Fibroblast of gingiva (primary cell): ENCODE measurements at places on chromosomes 6 and 20.

DNA sequence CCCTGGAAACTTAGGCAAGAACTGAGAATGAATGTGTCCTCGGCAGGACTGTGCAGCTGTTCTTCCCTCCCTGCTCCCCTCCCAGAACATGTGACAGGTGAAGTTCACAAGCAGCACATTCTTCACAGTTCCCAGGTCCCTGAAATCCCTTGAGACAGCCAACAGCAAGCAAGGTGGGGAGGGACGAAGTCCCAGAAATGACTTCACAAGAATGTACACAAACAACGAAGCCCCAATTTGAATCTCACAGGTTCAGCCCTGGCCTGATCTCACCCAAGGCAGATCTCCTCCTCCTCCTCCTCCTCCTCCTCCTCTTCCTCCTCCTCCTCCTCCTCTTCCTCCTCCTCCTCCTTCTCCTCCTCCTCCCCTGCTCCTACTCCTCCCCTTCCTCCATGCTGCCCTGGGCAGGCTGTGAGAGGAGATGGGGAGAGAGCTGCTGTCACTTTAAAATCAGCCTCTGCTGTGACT, 32.4 kb downstream of the WRNIP1 start:
- DNase-seq = no peak

- DNase-seq = no peak
Observed at GRCh38 chr20:57656821-57657534, 36.8 kb upstream of the ZBP1 start.

GRCh38 chr6:75091467-75092190, 114.2 kb downstream of the COL12A1 start:
- no peak for DNase-seq

DNA sequence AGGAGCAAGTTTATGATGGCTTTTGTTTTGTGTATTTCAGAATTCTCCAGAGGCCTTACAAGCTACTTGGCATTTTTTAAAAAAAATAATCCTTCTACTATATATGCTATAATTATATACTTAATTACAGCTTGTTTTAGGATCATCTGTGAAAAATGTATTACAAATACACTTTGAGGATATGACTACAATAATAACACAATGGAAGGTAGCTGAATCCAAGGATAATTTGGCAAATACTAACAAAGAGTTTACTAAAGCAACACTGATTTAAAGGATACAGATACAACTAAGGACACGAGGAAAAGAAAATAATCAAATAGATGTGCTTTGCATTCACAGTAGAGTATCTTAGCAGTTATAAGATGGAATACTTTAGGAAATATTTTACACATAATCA, 381.9 kb upstream of the CITED2 start:
- no peak for DNase-seq

DNA sequence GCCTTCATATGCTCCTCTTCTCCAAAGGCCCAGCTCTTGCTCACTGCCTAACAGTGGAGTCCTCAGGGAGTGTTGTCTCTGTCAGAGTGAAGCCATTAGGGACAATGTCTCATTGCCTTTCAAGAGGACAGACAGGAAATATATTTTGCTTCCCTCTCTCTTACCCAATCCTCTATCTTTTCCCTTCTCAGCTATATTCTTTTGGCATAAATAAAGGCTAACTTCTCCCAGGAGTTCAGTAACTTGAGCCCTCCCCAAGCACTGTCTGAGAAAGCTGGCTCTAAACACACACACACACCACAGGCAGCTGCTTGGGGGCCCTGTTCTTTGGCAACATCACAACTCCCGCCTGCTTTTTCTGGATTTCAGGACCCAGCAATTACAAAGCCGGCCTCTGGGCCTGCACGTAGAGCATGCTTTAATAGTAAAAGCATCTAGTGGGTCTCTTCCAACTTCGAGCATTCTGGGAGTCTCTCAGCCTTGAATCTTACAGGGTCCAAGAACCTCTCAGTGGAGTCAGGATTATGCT, 34.7 kb upstream of the LAMA4 start:
- DNase-seq = peak; percentile 98

DNA sequence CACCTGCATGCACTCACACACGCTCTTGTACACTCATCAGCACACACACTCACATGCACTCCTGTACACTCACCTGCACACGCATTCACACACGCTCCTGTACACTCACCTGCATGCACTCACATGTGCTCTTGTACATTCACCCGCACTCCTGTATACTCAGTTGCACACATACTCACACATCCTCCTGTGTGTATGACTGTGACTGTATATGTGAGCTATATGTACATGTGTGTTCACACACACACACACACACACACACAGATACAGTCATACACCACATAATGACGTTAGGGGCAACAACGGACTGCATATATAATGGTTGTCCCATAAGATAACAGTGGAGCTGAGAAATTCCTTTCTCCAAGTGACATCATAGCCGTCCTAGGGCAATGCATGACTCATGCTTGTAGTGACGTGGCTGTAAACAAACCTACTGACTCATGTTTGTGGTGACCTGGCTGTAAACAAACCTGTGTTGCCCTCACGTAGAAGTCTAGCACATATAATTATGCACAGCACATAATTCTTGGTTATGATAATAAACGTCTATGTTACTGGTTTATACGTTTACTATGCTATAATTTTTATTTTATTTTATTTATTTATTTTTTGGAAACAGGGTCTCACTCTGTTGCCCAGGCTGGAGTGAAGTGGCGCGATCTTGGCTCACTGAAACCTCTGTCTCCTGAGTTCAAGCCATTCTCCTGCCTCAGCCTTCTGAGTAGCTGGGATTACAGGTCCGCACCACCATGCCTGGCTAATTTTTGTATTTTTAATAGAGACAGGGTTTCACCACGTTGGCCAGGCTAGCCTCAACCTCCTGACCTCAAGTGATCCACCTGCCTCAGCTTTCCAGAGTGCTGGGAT, 22.8 kb upstream of the TAF4 start:
- DNase-seq = peak; percentile 81

GRCh38 chr20:31915491-31916280, 36.2 kb downstream of the PDRG1 start:
- no peak for DNase-seq

GRCh38 chr6:93350774-93351173, 68.6 kb downstream of the EPHA7 start:
- DNase-seq = no peak

GRCh38 chr6:75331151-75331550, 46.6 kb upstream of the TMEM30A start:
- peak; percentile 88 for DNase-seq

DNA sequence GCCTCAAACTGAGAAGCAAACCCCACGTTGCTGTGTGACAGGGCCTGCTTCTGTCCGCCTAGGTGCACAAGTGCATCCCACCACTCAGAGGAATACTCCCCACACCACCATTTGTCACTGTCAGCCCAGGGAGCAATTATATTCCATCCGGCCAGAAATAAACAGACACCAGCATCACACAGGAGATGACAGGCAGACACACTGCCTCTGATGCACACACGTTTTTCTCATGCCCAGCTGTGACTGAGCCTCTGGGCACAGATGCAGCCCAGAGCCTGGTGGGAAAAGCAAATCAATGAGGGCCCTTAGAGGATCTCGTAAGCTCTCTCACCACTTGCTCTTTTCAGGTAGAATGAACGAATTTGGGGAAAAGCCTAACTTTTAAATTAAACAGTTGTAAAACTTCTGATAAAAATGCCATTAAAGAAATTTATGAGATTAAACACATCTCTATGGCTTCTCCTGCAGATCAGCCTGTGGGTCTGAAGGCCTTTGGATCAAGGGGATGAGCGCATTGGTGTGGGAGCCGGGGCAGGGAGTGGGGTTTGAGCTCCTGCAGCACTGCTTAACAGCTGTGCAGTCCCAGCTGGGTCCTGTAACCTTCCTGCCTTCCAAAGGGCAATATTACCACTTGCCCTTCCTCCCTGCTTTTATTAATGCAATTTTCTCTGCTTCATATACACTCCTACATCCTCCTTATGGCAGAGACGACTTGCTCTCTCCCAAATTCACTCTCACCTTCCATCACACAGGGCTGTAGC, 624.3 kb downstream of the PTPRT start:
- no peak for DNase-seq

GRCh38 chr6:144377586-144378210, 92.6 kb downstream of the UTRN start:
- peak; percentile 88 for DNase-seq

DNA sequence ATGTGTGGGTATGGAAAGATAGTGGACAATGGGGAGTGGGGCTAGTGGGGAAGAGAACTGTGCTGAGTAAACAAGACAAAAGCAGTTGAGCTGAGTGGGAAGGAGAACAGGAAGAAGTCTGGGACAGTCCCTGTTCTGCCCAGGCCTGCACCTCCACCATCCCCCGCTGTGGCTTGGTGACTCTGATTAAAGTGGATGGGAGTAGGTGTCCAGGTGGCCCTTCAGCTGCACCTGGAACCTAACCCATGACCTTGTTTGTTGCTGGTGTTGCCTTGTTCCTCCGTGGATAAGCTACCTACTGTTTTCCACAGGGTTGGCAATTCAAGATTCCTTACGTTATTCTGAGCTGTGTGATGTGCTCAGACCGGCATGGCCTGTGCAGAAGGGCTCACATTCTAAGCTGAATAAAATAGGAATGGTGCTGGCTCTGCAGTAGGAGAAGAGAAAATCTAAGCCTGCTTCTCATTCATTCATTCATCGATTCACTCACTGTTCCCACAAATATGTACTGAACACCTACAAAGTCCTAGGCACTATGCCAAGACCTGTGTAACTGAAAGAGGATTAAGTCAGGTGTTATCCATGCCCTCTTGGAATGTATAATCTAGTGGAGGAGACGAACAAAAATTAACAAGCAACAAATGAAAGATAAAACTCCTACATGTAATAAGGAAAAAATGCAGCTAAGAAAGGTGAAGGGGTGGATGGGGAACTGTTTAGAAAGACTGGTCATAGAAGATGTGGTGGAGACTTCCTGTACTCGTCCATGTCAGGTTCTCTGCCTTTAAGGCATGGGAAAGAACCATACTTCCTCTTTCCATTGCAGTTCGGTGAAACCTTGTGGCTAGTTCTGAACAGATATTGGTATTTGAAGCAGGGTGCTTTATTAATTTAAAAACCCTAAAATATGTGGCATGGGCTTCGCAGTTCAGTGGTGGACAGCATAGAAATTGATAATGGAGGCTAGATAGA, 10.1 kb upstream of the CALHM6 start:
- no peak for DNase-seq

DNA sequence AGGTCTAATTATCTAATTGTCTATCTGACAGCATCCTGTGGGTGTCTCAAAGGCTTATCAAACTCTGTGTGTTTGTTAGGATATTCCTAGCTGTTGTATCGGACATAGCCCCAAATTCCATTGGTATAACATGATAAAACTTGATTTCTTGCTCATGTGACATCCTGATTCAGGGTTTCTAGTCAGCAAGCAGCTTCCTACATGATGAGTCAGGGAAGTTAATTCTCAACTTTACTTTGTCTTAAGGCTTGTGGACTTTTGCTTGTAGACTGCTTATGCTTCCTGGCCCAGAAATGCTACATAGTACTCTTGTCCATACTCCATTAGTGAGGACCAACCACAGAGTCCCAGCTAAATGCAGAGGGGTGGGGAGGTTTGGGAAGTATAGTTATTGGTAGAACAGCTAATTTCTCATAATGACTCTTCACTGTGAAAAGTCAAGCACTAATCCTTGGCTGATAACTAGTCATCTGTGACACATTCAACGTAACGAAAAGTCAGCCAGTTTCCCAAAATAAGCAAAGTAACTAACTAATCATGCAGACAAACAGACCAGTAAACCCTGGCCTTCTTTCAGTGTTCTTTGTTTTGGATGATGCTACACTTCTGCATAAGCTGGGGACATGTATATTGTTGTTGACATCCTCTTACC, 25.8 kb downstream of the NKAIN2 start:
- DNase-seq = no peak

DNA sequence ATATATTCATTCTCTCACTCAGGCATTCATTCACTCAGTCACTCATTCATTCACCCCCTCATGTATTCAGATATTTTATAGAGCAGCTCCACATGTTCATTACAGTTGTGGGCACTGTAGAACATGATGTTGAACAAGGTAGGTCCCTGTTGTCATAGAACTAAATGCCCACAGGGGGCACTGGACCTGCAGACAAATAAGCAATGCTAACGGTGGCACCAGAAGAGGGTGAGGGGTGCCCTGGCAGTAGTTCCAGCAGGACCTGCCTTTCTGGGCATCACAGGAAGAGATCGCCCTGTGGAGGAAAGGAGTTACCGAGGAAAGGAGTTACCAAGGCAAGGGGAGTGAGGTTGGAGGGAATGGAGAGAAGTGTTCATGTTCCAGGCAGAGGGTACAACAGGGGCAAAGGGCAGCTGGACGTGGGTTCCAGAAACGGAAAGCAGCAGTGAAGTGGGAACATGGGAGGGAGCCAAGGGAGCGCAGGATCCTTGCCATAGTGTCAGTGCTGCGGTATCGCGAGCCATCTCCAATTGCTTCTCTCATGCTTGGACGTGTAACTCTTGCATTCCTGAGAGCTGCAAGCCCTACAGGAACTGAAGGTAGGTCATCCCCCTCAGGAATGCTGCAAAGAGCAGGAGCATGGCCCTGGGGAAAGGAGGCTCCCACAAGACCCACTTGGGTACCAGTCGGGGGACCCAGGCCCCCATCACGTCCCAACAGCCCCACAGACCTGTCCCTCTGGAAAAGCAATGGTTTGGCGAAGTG, 128.2 kb downstream of the EDN3 start:
- no peak for DNase-seq

DNA sequence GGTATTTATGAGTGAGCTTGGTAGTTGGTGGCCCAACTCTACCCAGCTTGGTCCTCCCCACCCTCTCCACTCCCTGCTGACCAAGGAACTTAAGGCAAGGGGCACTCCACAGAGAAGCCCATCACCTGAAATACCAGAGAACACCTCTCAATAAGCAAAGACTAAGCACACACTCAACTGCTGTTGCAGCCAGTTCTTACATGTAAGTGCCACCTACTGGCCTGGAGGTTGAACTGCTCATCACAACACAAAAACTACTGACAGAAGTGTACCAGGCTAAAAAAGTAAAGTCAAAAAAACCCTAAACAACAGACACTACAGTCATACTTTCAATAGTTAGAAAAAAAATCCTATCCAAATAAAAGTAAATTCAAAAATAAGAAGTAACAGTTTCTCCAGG, 146.2 kb downstream of the FAM83B start:
- DNase-seq = no peak

- DNase-seq = no peak
Observed at GRCh38 chr6:160002882-160003281, 34.0 kb downstream of the IGF2R start.

DNA sequence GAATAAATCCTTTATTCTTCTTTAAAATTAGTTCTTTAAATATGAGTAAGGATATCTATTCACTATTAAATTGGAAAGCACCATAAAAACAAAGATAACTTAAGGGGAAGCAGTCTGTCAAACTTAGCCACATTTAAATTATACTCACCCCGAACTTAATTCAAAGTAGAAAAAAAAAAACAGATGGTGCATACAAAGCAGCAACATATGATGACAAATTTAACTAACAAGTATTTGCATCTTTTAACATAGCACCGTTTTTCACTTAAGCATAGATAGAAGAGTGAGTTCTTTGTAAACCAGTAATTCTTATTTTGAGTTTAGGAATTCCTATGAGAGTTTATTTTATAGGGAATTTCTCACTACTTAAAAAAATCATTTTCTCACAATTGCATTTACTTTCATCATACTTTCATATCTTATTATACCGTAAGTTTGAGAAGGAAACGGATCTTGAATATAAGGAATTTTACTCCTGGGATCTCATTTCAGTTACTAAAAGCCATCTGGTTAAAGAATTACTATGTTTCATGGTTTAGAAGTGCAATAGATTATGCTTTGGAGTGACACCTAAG, 828.2 kb upstream of the MAP3K7 start:
- no peak for DNase-seq

GRCh38 chr6:10310826-10311225, 104.0 kb downstream of the TFAP2A start:
- no peak for DNase-seq
